A549 treated with DMSO at 1 μM for 4 hours (cell line): ENCODE measurements at places on chromosomes 11 and 22. TPM values are rescaled to one million over a fixed set of nuclear protein-coding genes. Genes with fewer than 3 reads are reported as not detected.

Gene DDIAS
- 15.5 to 22.0 TPM (median 20.1 TPM) in 5 replicates for total RNA-seq

Gene SCN3B
- 0.10 to 0.25 TPM (median 0.15 TPM) in 5 replicates for total RNA-seq

Gene ADM2
- total RNA-seq = 0.41 to 0.73 TPM (median 0.58 TPM) in 5 replicates

Gene PAX6
- 1.1 to 2.0 TPM (median 1.6 TPM) in 5 replicates for total RNA-seq

Gene PLEKHB1
- 0.54 to 1.0 TPM (median 0.73 TPM) in 5 replicates for total RNA-seq

Gene MAML2
- total RNA-seq = 2.2 to 3.4 TPM (median 2.7 TPM) in 5 replicates

Gene CCDC87
- 0.53 to 0.74 TPM (median 0.64 TPM) in 5 replicates for total RNA-seq

Gene TMEM25
- total RNA-seq = 0.20 to 0.56 TPM (median 0.45 TPM) in 5 replicates

Gene TSGA10IP
- not detected in 5 replicates for total RNA-seq
